ENCODE measurements at places on chromosomes 2 and 18. TPM values are rescaled to one million over a fixed set of nuclear protein-coding genes. Genes with fewer than 3 reads are reported as not detected.

DNA sequence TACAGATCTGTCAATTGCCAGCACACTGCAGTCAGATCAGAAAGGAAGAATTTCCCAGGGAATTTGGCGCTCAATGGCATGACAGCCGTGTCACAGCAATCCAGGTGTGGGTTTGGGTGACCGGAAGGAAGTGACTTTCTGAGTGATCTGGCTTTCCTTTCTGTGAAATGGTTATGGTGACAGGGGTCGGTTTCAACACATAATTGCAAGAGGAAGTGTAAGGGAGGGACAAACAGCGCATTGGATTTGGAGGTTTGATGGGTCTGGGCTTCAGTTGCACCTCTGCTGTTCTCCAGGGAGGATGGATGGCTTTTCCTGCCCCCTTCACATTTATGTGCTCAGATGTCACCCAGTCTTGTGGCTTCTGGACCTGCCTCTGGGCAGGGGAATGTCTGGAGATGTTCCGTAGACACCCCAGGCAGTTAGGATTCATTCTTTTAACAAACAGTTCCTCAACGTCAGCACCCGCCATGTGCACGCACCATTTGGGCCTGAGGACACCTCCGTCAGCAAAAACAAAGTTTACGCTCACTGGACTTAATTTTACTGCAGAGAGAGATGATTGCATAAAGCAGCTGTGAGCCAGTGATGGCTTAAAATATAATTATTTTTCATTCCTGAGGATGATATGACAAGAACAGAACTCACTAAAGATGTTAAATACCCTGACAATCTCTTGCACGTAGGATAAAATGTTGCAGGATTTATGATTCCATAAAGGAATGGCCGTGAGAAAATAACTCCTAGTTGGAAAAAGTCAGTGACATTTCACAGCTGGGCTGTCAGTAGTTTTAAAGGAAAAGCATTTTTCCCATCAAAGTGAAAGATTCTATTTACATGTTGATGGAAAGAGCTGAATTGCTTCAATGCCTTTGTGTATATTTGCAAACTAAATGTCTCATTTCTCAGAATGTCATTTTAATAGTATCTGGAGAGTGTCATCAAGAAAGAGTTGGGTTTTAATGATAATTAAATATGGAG, 36.9 kb downstream of the MBP start:
- no peak for DNase-seq

- no peak for DNase-seq
These were observed 668.1 kb downstream of the EPHA4 start for GRCh38 chr2:220904015-220904414.

- no peak for DNase-seq
These were observed 153.9 kb downstream of the TWIST2 start for GRCh38 chr2:239001794-239002193.

DNA sequence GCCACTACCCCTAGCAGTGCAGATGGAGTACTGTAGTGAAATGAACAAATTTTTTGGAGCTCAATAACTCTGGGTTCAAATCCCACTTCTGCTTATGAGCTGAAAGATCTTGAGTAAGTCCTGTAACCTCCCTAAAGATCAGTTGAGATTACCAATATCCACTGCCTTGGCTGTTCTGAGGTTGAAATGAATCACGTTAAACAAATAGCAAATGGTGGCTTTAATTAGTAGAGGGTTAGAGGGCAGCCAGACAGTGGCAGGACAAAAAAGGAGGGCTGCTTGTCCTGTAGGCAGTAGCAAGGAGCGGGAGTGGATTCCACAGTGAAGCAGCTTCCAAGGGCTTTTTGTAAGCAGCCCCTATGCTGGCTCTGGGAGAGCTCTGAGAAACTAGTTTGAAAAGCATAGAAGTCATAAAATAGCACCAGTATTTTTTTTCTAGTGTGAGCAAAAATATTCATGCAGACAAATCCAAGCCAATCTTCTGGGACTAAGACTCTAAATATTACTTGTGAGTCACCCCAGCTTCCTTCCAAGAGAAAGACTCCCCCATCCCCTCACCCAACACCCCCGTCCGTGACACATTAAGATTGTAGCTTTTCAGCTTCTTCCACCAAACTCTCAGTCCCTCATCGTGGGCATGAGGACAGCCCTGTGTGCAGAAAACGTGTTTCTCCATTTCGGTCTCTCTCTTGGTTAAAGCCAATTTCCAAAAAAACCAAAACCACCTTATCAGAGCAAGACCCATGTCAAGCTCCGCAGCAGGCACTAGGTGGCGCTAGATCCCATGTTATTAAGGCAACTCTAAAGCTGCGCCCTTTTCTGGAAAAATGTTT, 123.5 kb upstream of the LGALSL start:
- peak; percentile 83 for DNase-seq

- no peak for DNase-seq
These were observed 14.5 kb downstream of the AGPS start for GRCh38 chr2:177407031-177407430.

- DNase-seq: no peak
These were observed 46.8 kb upstream of the DNMT3A start for GRCh38 chr2:25388491-25388890.

GRCh38 chr2:114797540-114797939, 355.1 kb downstream of the DPP10 start:
- DNase-seq: no peak

DNA sequence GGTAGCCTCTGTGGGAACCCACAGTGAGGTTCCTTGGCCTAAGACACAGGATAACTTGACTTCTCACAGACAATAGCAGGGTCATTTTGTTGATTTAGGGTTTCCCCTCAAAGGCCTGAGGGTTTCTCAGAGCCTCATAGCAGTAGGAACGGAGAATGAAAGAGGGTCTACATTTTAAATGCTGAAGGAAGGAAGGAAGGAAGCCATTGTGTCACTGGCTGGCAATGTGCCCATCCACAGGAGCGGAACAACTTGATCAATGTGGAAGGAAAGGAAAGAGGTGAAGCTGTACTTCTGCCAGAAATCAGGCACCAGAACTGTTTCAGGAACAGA, 5.1 kb downstream of the IL1B start:
- no peak for DNase-seq

- DNase-seq: no peak
These were observed 10.9 kb downstream of the WNT10A start for GRCh38 chr2:218891275-218892135.

DNA sequence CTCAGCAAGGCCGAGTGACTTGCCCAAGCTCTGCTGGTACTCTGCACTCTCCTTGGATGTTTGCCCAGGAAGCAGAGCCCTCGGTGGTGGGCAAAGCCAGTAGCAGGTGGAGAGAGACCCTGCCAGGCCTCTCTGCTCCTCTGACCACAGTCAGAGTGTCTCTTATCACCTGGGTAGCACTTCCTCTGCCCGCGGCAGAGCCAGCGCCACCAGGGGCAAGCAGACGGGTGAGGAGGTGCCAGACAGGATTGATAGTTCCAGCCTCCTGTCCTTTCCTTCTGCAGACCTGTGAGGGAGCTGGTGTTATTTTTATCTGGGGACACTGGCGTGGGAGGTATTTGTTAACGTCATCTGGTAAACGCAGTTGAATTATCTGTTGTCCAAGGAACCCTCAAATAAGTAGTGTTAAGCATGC, 152.9 kb downstream of the SMAD7 start:
- DNase-seq: no peak

GRCh38 chr2:133312038-133312729, 256.1 kb downstream of the NCKAP5 start:
- DNase-seq: no peak

- no peak for DNase-seq
These were observed 64.6 kb downstream of the CD226 start for GRCh38 chr18:69882965-69883668.

GRCh38 chr2:219041252-219041651, at the start of gene CFAP65:
CFAP65 (minus strand) TSS chr2:219041516; CDS start chr2:219039048, 2,468 bp downstream.
- peak; percentile 54 for DNase-seq

DNA sequence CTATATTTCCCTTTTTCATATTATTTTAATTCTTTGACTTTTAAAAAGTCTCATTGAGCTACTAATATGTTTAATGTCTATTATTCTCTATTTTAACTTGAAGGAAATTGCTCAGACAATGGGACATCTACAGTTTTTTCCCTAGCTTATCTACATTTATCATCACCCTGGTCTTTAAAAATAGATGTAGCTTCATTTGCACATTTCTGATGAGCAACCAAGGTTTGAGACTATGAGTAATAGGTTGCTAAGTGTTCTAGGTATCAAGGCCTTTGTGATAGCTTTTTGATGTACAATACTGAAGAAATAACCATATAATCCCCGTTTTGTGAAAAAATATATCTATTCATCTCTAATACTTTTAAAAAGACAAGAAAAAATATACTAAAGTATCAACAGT, 47.0 kb downstream of the STAT4 start:
- DNase-seq: no peak

- no peak for DNase-seq
These were observed 63.5 kb downstream of the CDH2 start for GRCh38 chr18:28113271-28114029.

GRCh38 chr18:3225588-3225987, 5.8 kb upstream of the MYOM1 start:
- DNase-seq: no peak

- peak; percentile 1 for DNase-seq
These were observed 532.1 kb downstream of the SOX11 start for GRCh38 chr2:6224267-6224666.

GRCh38 chr2:125721072-125721721, 934.8 kb upstream of the GYPC start:
- DNase-seq: no peak

DNA sequence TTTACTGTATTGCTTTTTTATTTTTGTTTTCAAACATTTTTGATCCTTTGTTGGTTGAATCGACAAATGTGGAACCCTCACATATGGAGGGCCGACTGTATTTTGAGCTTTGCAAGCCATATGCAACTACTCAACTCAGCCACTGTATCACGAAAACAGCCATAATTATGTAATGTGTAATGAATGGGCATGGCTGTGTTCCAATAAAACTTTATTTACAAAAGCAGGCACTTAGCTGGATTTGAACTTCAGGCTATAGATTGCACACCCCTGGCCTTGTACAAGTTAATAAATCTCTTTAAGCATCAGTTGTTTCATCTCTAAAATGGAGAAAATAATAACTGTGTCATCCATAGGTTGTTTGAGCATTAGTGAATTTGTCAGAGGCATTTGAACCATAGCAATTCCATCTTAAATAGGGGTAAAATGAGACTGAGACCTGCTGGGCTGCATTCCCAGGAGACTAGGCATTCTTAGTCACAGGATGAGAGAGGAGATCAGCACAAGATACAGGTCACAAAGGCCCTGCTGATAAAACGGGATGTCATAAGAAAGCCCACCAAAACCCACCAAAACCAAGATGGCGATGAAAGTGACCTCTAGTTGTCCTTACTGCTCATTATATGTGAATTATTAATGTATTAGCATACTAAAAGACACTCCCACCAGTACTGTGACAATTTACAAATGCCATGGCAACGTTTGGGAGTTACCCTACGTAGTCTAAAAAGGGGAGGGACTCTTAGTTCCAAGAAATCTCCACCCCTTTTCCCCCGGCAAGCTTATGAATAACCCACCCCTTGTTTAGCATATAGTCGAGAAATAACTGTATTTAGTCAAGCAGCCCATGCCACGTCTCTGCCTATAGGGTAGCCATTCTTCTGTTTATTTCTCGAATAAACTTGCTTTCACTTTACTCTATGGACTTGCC, 13.7 kb upstream of the LTBP1 start:
- no peak for DNase-seq

Gene RAD51AP2
- total RNA-seq: 0.37 TPM

Gene SP140
- total RNA-seq: 0.80 TPM

Gene LCT
- 0.16 TPM for total RNA-seq

Gene UGT1A3
- not detected for total RNA-seq

Gene TNFAIP6
- 8.8 TPM for total RNA-seq

Gene SERPINB12
- 0.68 TPM for total RNA-seq

Gene UPP2
- not detected for total RNA-seq

Gene PSMA8
- not detected for total RNA-seq

Gene BUB1
- 5.8 TPM for total RNA-seq

Gene CMPK2
- 0.51 TPM for total RNA-seq

Gene SAG
- total RNA-seq: not detected

Gene KRTCAP3
- not detected for total RNA-seq

Gene DYNC1I2
- 164 TPM for total RNA-seq

Gene EVX2
- total RNA-seq: not detected

Gene C2orf78
- total RNA-seq: not detected

All from myocyte (in vitro differentiated cells).